ENCODE measurements at places on chromosomes 5 and 9.

DNA sequence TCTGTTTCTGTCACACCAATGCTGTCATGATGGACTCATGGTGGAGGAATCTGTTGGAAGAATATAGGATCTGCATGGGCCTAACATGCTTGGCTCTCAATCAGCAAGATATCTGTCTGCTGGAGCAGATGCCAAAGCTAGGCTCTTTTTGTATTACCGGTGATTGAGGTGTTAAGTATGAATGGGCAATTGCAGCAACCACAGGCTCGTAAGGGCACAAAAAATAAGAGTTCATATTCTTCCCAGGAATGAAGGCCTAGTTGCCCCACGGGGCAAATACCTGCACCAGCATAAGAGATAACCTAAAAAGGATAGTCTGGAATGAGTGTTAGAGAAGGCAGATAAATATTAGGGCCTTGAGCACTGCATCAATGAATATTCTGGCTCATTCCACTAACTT lies 679.5 kb upstream of the COX7C start:
- no peak for DNase-seq

- no peak for DNase-seq
These were observed 133.3 kb downstream of the FAM174A start for GRCh38 chr5:100668511-100668910.

GRCh38 chr9:109499093-109499630 lies 1.1 kb upstream of the PTPN3 start:
- DNase-seq: no peak

GRCh38 chr5:168187614-168188013 lies 103.8 kb upstream of the WWC1 start:
- DNase-seq: no peak

DNA sequence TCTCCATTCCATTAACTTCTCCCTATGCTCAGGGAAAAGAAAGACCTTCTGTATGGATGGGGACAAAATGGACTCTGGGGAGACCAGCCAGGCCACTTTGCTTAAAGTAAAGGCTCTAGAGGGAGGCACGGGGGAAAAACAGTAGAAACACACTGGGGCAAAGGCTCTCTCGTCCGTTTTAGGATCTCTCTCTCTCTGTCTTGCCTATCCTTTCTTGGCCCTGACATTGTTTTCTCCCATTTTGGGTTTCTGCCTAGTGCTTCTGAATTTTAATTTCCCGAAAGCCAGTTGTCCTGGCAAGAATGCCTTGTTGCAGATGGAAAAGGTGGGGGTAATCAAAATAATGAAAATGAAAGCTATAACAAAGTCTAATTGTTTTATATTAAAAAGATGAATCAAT lies 28.2 kb downstream of the NMUR2 start:
- DNase-seq: no peak

GRCh38 chr9:800591-801150 lies 40.8 kb upstream of the DMRT1 start:
- DNase-seq: no peak

DNA sequence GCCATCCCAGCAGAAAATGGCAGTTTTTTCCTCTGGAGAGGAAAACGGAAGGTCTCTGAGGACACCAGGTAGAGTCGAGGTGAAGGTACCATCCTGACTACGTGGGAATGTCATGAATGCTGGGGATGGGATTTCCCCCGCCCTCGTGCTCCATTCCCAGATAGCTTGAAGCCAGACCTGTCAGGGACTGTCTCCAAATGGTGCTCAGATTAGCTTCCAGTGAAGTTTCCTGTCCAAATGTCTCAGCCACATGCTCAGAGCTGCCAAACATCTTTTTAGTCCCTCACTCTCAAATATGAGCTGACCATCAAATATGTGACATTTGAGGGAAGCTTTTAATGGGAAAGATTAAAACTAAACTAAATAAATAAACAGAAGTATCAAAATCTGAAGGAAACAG lies 7.6 kb upstream of the ANKRD34B start:
- no peak for DNase-seq

- no peak for DNase-seq
These were observed 38.3 kb downstream of the BICD2 start for GRCh38 chr9:92726348-92726747.

- no peak for DNase-seq
These were observed 141.6 kb downstream of the INSYN2B start for GRCh38 chr5:169838688-169839087.

- DNase-seq: no peak
These were observed 7.0 kb upstream of the MAMDC2 start for GRCh38 chr9:70036641-70037040.

DNA sequence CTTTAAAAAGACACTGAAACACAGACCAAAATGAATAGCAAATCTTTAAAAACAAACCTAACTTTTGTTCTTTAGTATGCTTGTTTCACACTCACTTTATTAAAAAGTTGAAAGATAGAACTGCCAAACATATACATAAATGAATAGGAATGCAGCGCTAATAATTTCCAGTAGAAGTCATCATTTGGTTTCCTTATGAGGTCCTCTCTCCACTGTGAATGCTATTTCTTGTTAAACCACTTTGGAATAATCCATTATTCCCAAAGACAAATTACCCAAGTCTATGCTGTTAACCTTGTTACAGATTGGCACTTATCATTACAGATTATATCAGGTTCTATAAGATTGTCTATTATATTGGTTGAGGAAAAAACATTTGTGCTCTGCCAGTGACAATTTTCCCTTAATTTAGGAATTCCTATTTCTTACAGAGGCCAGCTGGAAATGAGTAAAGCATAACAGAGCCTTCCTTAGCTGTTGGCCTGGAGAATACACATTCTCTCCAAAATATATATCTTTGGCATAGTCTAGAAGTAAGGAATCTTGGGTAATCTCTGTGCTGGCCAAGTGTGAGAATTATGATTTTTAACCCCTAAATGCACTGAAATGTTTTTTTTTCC lies 29.3 kb upstream of the MINAR2 start:
- DNase-seq: no peak

GRCh38 chr9:76866689-76867088 lies 39.2 kb downstream of the PRUNE2 start:
- no peak for DNase-seq

- DNase-seq: no peak
These were observed 13.8 kb upstream of the ZNF300 start for GRCh38 chr5:150918613-150919012.

- DNase-seq: no peak
These were observed 299.2 kb downstream of the CD180 start for GRCh38 chr5:66897356-66897755.

GRCh38 chr5:1080432-1080831 lies 31.4 kb downstream of the SLC12A7 start:
- DNase-seq: no peak

DNA sequence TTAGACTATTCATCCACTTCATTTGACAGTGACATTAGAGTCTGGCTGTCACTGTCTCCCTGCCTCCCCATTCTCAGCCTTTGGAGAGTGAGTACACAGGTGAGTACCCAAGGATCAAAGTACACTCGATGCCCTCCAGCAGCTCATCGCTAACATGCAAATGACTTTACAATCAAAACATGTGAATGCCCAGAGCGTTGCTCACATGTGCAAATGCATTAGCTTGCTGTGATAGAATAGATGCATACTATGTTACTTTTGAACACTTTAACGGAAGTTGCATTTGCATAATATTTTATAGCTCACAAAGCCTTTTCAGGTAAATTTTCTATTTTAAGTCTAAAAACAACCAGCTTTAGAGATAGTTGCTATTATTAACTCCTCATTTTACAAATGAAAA lies 107.6 kb downstream of the SYK start:
- no peak for DNase-seq

GRCh38 chr9:74803376-74804017 lies 84.2 kb downstream of the TRPM6 start:
- DNase-seq: no peak

GRCh38 chr5:107634981-107635848 lies 35.5 kb downstream of the EFNA5 start:
- DNase-seq: no peak

DNA sequence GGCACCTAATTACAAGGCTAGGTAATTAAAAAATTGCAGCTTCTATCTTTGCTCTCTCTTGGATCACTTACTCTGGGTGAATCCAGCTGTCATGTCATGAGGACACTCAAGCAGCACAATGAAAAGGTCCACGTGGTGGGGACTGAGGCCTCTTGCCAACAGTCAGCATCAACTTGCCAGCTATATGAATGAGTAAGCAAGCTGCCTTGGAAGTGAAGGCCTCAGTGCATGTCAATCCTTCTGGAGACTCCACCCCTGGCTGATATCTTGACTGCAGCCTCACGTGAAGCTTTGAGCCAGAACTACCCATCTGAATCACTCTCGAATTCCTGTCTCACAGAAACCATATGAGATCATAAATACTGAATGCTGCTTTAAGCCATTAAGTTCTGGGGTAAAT lies 140.5 kb downstream of the SNX18 start:
- DNase-seq: no peak

- DNase-seq: no peak
These were observed 35.5 kb downstream of the TIMD4 start for GRCh38 chr5:156927545-156927944.

DNA sequence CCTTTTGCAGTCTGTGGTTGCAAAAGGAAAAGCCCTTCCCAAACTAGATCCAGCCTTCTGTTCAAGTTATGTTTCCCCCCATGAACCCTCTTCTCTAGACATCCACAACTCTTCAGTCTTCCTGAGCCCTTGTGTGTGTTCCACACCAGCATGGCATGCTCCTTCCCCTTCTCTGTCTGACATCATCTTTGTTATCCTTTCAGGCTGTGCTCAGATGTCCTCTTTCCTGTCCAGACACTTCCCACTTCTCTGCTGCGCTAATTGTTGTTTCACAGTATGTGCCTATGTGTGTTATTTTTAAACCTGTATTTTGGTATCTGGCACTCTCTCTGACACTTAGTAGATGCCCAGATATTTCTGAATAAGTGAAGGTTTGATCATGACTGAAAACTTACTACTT lies 38.2 kb downstream of the FOCAD start:
- no peak for DNase-seq

- no peak for DNase-seq
These were observed 93.6 kb upstream of the PITX1 start for GRCh38 chr5:135127439-135128240.

DNA sequence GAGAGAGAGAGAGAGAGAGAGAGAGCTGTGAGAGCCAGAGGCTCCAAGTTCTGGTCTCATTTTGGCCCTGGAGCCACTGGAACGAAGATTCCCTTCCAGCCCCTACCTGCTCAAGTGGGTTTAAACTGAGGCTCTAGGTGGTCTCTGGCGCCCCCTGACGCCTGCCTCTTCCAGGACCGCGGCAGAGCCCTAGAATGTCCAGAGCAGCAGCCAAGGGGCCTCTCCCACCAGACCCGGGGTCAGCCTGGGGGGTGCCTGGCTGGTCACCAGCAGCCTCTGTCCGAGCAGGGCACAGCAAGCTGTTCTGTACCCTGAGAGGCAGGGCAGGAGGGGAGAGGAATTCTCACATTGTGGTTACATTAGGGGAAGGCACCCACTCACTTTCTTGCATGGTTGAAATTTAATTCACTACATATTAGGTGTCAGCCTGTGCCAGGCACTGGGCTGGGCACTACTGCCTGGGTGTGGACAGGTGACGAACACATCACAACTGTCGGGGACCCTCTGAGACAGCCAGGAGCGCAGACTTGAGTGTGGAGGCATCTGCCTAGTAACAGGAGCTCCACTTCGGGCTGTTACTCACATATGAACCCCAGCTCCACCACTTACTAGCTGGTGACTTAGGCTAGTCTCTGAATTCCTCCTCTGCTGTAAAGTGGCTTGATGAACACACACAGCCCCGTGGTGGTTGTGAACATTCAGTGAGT lies 44.5 kb downstream of the AMBP start:
- DNase-seq: no peak

DNA sequence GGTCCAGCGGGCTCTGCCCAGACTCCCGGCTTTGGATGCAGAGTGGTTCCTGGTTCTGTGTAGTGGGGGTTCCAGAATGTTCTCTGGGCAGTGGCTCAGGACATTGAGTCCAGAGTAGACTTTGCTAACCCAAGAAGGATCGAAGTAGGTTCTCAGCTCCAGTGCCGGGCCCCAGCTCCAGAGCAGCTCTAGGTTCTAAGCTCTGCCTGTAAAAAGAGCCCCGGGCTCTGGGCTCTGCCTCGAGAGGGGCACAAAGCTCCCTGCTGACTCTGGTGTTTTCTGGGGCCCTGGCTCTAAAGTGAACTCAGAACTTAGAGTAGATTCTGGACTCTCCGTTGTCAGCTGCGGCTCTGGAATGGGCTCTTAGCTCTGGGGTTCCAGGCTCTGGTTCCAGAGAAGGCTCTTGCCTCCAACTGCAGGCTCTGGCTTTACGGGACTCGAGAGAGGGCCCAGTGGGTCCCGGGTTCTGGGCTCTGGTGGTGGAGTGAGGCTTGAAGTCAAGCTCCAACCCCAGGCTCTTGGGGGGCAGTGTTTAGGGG lies 414 bp downstream of the WDR38 start:
- DNase-seq: no peak

- no peak for DNase-seq
These were observed 145.7 kb downstream of the ZSWIM6 start for GRCh38 chr5:61477788-61478187.

DNA sequence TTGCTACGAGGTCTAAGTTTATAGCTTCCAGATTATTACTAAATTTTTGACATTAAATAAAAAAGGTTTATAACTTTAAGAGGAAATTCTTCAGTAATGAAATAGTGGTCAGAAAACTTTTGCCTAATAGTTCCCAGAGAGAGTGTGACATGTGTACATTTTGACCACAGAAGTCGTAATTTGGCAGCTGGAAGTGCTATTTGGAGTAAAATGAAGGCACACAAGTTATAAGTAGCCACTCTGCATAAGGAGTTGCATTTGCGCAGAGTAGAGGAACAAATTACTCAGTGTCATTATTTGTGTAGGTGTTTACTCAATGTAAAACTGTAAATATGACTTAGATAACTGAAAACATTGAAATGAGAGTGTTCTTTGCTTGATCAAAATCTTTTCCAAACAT lies 408.4 kb downstream of the CCDC171 start:
- no peak for DNase-seq

- DNase-seq: no peak
These were observed 26.8 kb downstream of the IRF1 start for GRCh38 chr5:132463811-132464155.

DNA sequence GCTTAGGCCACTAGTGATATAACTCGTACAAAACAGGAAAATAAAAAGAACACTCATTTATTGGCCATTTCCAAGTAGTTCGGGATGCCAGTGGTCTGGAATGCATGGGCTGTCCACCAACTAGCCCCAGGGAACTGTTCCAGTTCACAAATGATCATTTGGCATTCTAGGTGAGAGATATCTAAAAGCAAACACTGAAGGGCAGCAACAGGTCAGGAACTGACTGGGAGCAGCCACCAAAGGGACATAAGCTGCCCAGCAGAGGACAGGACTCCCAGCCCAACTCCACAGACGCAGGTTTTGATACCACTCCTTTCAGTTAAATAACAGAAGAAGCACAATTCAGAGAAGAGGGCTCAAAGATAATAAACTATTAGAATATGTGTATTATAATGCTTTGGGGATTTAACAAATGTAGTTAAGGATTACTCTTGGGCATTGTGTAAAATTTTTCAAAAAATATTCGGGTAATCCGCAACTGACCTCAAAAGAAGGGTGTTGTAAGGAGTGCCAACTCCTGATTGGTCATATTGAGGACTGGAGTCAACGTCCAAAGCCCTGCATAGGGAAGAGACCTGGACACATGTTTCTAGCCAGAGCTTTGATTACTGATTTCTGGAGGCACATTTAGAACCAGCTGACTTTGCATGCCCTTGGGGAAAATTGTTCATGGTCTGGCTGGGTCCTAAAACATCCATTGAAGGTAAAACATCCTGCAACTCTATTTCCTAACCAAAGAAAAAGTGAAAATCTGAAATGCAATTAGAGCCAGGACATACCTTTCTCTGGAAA lies 320.0 kb downstream of the DNAH5 start:
- DNase-seq: no peak
